NCI-H1930 (cell line): ENCODE measurements at places on chromosomes 11 and 22.

GRCh38 chr11:112128483-112129121 is 35.3 kb downstream of the IL18 start:
- no peak for DNase-seq

- no peak for DNase-seq
Measured at GRCh38 chr11:121453589-121454299, 977 bp upstream of the SORL1-AS1 start.

DNA sequence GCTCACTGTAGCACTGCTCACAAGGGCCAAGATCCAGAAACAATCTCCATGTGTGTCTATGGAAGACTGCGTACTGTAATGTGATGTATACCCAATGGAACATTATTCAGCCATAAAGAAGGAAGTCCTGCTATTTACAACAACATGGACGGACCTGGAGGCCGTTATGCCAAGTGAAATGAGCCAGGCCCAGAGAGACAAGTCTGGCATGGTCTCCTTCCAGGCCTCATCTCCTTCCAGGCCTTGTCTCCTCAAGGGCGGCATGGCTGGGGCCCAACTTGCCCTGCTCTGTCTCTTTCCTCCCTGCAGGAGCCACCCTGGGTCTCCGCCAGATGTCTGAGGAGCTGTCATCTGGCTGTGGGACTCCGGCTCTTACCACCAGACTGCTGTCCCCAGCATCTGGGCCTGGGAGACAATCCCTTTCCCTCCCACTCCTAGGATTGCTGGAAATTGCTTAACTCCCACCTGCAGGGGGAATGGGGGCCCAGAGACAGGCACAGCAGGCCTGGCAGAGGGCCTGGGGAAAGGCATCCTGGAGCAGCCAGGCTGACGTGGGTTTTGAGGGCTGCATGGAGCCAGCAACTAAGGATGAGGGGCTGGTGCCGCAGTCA is 1326.6 kb downstream of the TBC1D22A start:
- DNase-seq: no peak

DNA sequence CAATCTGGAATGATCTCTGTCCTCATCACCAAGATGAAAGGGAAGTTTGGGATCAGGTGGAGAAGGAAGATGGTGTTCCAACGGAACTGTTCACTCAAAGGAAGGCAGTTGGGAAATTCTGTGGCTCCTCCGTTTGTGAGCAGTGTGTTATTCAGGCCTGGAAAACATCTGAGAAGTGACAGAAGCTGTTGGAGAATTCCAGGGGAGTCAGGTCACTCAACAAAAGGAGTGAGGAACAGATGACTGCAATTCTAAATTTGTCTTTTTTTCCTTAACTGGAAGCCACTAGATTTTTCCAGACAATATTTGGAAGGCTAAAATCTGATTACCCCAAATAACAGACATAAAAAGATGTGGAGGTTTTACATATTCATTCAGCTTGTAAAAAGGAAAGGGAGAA is 107.8 kb downstream of the CD44 start:
- DNase-seq: no peak

DNA sequence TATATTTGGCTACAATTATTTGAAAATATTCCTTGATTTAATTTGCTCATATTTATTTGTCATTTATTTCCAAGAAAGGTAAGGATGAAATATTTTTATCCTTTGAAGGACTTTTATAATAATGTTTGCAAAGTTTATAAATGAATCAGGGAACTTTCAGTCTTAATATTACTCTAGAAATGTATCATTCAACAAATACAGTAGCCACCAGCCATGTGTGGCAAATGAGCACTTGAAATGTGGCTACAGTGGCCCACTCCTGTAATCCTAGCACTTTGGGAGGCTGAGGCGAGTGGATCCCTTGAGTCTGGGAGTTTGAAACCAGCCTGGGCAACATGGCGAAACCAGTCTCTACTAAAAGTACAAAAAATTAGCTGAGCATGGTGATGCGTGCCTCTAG is 20.3 kb upstream of the PHF21A start:
- DNase-seq: no peak

GRCh38 chr22:37342065-37342464 is 59.8 kb downstream of the CYTH4 start:
- DNase-seq: no peak

- DNase-seq: no peak
Measured at GRCh38 chr22:35649026-35649553, 844 bp downstream of the APOL6 start.

DNA sequence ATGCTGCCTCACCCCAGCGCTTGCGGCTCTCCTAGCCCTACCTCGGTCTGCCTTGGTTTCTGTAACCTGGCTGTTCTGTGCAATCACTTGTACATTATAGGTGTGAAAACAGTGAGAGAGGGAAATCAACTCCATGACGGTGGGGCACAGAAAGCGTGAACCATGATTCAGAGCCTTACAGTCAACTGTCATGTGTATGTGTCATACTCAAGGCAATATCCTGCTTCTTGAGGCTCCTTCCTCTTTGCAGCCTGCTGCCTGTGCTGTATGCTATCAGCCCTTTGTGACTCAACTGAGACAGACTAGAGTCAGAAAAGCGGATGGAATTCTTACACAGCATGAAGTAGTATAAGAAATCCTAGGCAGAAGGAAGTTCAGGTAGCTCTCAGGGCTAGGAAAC is 2.1 kb downstream of the NRIP3 start:
- no peak for DNase-seq

DNA sequence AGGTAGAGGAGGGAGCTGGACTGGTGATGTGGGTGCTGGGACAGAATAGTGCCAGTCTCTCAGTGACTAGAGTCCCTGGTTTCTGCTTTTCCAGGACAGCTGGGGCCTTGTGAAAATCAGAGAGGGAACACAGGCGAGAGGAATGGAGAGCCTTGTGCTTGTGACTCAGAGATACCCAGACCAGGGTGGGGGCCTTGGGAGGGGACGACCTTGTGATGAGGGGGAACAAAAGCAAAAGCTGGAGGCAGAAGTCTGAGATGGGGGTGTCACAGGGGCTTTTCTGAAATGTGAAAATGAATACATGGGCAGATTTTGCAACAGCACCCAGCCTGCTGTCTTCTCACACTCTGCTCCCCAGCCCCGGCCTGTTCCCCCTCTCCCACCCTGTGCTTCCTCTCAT is 3.4 kb upstream of the NR1H3 start:
- DNase-seq: no peak

GRCh38 chr11:62604460-62605120 is 2.9 kb upstream of the MTA2 start:
- DNase-seq: no peak

- DNase-seq: no peak
Measured at GRCh38 chr11:111120161-111120560, 125.4 kb upstream of the POU2AF2 start.
